Spleen (tissue), 13 donors: ENCODE measurements at places on chromosomes 7 and 10. TPM values are rescaled to one million over a fixed set of nuclear protein-coding genes. Genes with fewer than 3 reads are reported as not detected.

The SFXN2 gene
- total RNA-seq = 5.5 TPM

- no peak for DNase-seq
Observed at GRCh38 chr7:130669085-130669700, 645 bp upstream of the COPG2 start.

The CC2D2B gene
- total RNA-seq = 6.6 TPM

DNA sequence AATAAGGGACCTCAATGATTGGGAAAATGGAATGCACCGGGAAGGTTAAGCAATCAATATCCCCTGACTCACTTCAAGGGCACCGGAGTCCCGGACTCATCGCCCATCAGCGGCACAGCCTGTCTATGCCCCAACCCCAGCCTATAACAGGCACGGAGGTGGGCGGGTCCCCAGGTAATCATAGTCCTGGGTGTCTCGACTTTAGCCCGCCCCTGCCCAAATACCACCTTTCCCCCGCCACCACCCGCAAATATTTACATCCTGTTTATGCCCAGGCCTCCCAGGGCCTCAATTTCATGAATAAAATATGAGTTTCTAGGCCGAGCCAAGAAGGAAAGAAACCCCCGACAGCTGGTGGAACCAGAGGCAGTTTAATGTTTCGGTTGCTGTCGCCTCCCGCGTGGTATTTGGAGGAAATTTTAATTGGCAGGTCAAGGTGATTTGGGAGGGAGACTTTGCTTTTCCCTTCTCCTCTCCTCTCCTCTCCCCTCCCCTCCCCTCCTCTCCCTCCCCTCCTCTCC, 15.6 kb upstream of the RFC2 start:
- peak; percentile 85 for DNase-seq

GRCh38 chr7:70372768-70373515, 759.0 kb upstream of the GALNT17 start:
- DNase-seq = no peak

The COL13A1 gene
- 8.6 TPM for total RNA-seq

The CDK1 gene
- 6.8 TPM for total RNA-seq

DNA sequence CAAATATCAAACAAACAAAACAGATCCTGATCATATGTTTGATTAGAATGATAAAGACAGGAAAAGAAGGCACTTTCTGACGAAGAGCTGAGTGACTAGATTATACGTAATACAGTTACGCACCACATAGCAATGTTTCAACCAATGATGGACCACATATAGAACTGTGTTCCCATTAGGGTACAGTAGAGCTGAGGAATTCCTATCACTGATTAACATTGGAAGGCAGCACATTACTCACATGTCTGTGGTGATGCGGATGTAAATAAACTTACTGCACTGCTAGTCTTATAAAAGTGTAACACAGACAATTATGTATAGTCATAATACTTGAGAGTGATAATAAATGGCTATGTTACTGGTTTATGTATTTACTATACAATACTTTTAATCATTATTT, 98.3 kb downstream of the PTN start:
- no peak for DNase-seq

The CALCR gene
- total RNA-seq = not detected

The FKBP6 gene
- not detected for total RNA-seq

GRCh38 chr10:17660921-17661320, 17.0 kb downstream of the STAM start:
- no peak for DNase-seq

The PRLHR gene
- total RNA-seq = not detected

DNA sequence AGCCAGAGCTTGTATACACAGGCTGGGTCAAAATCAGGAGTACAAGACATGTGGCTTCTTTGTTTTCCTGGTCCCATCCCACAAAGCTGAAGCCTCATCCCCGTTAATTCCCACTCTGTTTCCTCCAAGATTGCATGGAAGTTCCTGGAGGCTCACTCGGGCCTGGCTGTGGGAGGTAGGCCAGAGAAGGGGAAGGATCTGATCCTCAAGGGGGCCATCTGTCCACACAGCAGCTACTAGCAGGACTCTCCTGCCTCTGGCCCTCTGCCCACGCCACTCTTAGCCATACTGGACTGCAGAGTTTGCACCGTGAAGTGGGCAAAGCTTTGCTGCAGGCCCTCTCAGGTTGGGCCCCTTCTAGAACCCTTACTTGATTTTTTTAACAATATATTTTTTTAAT, 160.6 kb downstream of the FGFR2 start:
- DNase-seq = no peak

DNA sequence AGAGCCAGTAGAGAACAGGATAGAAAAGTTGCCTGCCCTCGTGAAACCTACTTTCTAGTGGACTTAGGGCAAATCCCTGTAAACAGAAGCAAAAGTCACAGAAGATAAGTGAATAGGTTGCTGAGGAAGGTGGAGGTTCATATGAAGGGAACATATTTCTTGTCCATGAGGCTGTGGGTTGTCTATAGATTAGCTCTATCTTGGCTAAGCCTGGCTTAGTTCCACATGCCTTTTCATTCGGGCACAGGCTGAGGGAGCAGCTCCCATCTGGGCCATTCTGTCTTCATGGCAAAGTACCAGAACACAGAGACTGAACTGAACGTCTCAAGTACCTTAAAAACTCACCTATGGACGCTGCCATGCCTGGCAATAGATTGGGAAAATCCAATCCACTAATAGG, 45.3 kb downstream of the BZW2 start:
- DNase-seq = no peak

- no peak for DNase-seq
Observed at GRCh38 chr10:131982185-131982756, 548 bp upstream of the BNIP3 start.

DNA sequence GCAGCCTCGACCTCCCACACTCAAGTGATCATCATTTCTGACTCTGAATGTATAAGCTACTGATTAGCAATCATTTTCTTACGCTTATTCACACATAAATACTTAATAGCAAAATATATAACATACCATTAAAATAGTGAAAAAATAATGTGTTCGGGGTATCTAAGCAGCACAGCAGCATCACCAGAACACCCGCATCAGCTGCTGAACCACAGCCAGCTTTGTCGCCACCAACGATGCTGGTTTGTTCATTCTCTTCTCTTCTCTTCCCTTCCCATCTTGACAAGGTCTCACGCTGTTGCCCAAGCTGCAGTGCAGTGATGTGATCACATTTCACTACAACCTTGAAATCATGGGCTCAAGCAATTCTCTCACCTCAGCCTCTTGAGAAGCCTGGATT, 425.1 kb upstream of the LRGUK start:
- DNase-seq = no peak

- no peak for DNase-seq
Observed at GRCh38 chr7:40800771-40801170, 666.0 kb downstream of the SUGCT start.
